ENCODE measurements at places on chromosomes 2 and 18.

- no peak for DNase-seq
Measured at GRCh38 chr18:59515147-59515546, 156.1 kb upstream of the LMAN1 start.

DNA sequence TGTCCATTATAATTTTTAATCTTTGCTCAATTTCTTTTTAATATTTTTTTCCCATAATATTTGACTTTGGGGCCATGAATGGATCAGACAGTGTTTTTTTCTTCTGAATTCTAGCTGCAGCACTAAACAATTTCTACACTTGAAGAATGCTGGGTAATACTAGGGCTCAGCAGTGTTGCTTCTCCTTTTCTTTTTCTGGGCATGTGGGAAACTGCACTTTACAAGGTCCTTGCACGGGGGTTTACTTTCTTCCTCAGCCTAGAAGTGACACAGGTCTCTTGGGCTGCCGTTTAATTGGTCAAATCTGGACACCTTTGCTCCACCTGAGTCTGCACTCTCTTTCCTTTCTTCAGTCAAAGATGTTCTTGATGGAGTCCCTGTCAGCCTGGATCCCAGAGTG lies 135.4 kb upstream of the APCDD1 start:
- DNase-seq: no peak

DNA sequence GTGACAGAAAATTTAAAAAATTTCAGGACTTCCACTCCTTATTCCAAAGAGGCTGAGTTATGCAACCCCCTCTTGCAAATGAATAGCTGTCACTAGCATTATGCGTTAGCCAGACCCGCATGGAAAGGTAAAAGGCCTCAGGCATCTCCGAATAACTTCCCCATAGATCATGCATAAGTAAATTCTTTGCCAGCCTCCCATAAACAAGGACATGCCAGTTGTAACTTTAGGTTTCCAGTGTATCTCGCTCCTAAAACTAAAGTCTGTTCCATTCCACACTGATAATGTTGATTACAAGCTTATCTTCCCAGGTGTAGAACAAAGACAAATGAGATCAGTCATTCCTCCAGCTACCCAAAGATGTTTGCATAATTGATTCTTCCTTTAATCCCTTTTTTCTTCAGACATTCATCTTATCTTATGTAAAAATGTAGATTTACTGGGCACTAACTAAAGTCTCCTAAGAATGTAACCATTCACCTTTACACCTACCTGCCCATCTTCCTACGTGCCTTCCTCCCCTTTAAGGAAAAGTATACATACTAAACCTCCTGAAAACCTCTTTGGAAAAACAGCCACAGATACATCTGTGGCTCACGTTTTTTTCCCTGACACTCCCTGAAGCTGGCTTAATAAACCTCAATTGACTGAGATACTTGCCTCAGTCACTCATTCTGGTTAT lies 13.6 kb upstream of the NFU1 start:
- DNase-seq: no peak

- no peak for DNase-seq
Measured at GRCh38 chr2:152359573-152360363, 24.8 kb downstream of the FMNL2 start.

GRCh38 chr2:127181851-127182250 lies 38.2 kb downstream of the CYP27C1 start:
- no peak for DNase-seq

DNA sequence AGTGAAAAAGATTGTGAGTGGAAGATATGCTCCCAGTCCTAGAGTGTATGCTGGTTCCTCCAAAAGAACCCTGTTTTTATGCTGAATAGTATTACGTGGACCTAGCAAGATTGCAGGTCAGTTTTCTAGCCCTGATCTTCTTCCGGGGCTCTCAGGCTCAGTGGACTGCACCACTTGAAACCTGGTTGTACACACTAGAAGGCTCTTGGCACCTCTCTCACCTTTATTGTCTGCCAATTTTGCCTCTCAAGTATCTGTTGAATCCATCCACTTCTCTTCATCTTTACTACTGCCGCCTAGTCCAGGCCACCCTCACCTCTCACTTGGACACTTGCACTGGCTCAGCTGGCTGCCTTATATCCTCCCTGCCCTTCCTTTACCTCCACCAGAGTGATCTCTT lies 16.8 kb downstream of the TTC39C start:
- DNase-seq: no peak

- DNase-seq: no peak
Measured at GRCh38 chr2:27218614-27219013, 1.4 kb downstream of the CAD start.

- DNase-seq: peak; percentile 41
Measured at GRCh38 chr2:96116879-96117533, 635 bp upstream of the ADRA2B start.

- DNase-seq: no peak
Measured at GRCh38 chr18:56085551-56085950, 497.6 kb upstream of the TCF4 start.

- DNase-seq: no peak
Measured at GRCh38 chr2:158823486-158824237, 28.5 kb downstream of the DAPL1 start.

DNA sequence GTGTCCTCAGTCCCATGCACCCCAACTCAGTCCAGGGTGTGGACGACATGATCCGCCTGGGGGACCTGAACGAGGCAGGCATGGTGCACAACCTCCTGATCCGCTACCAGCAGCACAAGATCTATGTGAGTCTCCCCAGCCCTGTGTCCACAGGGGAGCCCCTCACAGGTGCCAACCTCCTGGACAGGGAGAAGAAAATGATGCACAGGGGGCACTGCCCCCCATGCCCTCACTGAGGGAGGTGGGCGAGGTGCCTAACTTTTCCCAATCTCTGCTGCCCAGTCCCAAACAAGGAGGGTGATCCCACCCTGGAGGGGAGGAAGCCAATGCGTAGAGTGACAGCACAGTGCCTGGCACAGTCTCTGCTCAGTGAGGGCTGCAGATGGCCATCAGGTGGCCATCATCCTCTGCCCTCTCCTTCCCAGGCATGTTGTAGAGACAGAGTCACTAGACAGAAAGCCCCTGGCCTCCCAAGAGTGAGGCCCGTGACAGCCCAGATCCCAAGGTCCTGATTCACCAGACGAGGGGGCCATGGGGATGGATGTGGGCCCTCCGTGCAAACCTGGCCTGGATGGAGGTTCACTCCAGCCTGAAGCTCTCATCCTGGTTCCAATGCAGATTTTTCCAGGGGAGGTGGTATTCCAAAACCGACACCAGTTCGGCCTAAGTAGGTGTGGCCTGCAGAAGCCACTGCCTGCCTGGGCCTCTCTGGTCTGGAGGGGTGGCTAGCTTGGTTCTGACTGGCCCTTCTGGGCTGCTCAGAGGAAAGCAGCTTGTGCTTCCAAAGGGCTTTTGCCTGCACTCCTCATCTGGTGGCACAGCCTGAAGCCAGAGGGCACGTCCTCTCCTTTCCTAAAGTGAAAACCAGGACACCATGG lies 30.0 kb downstream of the MYO7B start:
- no peak for DNase-seq

GRCh38 chr18:34117319-34117718 lies 107.4 kb downstream of the NOL4 start:
- DNase-seq: no peak

- DNase-seq: no peak
Measured at GRCh38 chr2:71552861-71553301, 99.5 kb downstream of the DYSF start.

- DNase-seq: no peak
Measured at GRCh38 chr2:78416625-78417300, 608.7 kb upstream of the REG3G start.

GRCh38 chr2:233976690-233977294 lies 59.6 kb downstream of the TRPM8 start:
- peak; percentile 83 for DNase-seq

GRCh38 chr2:204510709-204511420 lies 34.4 kb upstream of the PARD3B start:
- DNase-seq: no peak

DNA sequence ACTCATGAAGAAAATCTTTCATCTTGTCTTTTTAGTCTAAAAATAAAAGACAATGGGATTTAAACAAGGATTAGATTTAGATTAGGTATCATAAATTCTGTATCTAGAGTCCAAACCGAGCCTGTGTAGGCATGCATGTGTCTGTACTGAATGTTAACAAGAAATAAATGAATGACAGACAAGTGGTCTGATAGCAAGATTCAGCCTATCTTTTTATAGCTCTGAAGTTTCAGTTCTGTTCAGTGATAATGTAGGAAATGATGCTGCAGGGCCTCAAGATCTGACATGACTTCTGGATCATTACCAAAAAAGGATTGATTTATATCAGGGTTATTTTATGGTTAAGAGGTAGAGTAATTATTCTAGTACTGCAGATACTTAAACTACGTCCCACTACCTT lies 137.0 kb upstream of the ATP5MC3 start:
- DNase-seq: no peak

DNA sequence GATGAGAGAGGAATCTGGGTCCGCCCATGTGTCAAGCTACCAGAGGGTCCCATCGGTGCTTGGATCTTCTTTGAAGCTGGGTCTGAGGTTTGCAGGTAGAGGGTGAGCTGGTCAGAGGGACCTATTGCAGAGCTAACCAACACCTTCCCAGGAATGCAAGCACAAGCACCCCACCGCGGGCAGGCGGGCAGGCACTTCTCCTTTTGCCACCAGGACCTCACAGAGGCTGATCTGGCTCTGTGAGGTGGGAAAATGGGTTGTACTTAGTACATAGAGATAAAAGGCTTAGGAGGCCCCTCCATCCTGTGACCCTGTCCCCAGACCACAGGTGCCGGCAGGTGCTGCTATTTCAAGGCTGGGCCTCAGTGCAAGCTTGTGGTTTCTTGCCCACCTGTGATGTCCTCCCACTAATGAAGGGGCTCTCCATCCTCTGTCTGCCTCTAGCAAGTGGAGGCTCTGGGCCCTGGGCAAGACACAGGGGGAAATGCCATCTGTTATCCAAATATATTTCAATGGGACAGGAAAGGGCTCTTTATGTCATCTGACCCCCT lies 31.4 kb upstream of the IL37 start:
- no peak for DNase-seq

- DNase-seq: no peak
Measured at GRCh38 chr2:178204977-178205376, 10.7 kb downstream of the OSBPL6 start.

GRCh38 chr2:159140070-159140769 lies 146.3 kb downstream of the WDSUB1 start:
- no peak for DNase-seq

DNA sequence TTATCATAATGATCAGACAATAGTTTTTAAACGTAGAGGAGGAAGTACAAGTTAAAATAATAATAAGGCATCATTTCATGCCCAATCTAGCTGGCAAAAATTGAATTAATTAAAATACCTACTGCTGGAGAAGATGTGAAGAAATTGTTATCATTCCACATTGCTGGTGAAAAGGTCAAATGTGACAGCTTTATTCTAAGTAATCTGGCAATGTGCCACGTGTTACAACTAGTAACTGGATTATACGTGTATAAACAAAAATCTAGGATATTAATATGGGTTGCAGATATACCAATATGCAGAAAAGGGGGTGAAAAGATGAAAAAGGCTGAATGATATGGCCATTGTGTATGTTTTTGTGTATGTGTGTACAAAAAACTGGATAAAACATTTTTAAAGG lies 32.4 kb downstream of the SMAD2 start:
- DNase-seq: no peak

DNA sequence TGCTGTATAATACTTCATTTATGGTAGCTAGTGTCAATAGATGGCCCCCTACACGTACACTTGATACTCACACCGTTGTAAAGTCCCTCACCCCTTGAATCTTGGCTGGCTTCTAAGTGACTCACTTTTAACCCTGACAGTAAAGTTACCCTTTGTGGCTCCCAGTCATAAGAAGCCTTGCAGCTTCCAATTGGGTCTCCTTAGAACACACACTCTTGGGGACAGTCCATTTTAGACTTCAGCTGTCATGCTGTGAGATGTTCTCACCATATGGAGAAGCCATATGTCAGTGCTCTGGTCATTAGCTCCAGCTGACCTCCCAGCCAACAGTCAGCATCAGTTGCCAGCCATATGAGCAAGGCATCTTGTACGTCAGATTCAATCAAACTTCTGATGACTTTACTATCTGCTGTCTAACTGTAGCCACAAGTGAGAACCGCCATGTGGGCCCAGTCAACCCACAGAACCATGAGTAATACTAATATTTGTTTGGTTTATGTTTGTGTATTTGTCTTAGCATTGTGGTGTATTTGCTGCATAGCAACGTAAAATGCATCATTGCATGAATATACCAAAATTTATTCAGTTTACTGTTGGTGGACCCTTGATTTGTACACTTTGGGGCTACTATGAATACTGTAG lies 68.3 kb downstream of the PTPN4 start:
- peak; percentile 41 for DNase-seq

- peak; percentile 48 for DNase-seq
Measured at GRCh38 chr2:207768168-207768865, 1.4 kb downstream of the FZD5 start.

DNA sequence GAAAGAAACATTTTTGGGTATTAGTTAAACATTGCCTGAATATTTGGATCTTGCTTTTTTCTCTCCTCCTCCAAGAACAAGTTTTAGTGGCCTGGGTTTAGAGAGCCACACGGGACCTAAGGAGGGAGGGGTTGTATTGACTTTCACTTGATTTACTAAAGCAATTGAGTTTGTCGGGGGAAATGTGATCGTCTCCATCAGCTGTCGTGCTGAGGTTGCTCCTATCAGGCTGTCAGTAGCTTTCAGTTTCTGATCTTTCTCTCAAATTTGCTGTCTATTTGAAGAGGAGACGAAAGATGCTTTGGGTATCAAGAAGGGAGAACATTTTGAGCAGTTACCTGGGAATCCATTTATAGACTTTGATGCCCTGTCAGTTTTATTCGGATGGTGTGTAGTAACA lies 106.0 kb downstream of the SETBP1 start:
- DNase-seq: no peak

DNA sequence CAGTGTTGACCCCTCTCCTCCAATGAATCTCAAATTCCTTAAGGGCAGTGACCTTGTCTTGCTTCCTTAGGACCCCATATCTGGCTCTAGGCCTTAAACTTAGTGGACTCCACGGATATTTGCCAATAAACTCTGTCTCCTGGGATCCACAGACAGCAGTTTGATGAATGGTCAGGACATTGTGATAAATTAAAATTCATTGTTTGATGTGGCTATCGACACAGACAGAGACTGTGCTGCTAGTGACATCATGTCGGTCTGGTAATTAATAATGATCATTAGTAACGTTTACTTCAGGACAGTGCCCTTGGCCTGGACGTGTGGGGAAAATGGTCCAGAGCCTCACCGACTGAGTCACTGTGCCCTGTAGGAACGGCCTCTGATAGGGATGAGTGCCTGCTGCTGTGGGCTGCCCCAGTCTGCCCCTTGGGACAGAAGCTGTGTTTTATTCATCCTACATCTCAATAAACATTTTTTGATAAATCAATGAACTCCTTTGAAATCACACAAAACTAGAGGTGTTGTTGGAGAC lies 5.2 kb upstream of the SLC35F6 start:
- no peak for DNase-seq

GRCh38 chr2:180722551-180723239 lies 257.7 kb upstream of the UBE2E3 start:
- peak; percentile 48 for DNase-seq
